ENCODE measurements at places on chromosomes 2 and 18. TPM values are rescaled to one million over a fixed set of nuclear protein-coding genes. Genes with fewer than 3 reads are reported as not detected.

The ANKRD30BL gene
- not detected for total RNA-seq

The YES1 gene
- total RNA-seq = 71.1 TPM

The NPAS2 gene
- 27.7 TPM for total RNA-seq

The GLI2 gene
- 10.0 TPM for total RNA-seq

The FABP1 gene
- total RNA-seq = not detected

The HOXD8 gene
- total RNA-seq = 0.46 TPM

The CHRNA1 gene
- 0.10 TPM for total RNA-seq

The TIA1 gene
- 105 TPM for total RNA-seq

The MRPL33 gene
- 67.6 TPM for total RNA-seq

The GBX2 gene
- 0.13 TPM for total RNA-seq

The BOK gene
- total RNA-seq = 13.4 TPM

The FBXO36 gene
- 2.9 TPM for total RNA-seq

The TWIST2 gene
- total RNA-seq = 20.7 TPM
